Endodermal cell (in vitro differentiated cells): ENCODE measurements at places on chromosomes 3 and 15. TPM values are rescaled to one million over a fixed set of nuclear protein-coding genes. Genes with fewer than 3 reads are reported as not detected.

CCR4 gene
- total RNA-seq, result not detected in 2 replicates

GRCh38 chr3:84547971-84548970, 410.5 kb upstream of the CADM2 start:
- DNase-seq, result peak; percentile 89
- no peaks in the 10 kb centered on the region for H3K36me3 ChIP-seq
- H3K27ac ChIP-seq, result no peak overlapping the region
- no peaks in the 10 kb centered on the region for H3K4me1 ChIP-seq
- H3K27me3 ChIP-seq, result no peaks in the 10 kb centered on the region

GRCh38 chr3:10933021-10933420, 59.5 kb upstream of the SLC6A1 start:
- H3K4me3 ChIP-seq, result no peak overlapping the region
- H3K4me1 ChIP-seq, result peaks cover 3% of the 10 kb centered on the region
- no peaks in the 10 kb centered on the region for H3K27me3 ChIP-seq
- no peak for DNase-seq

- DNase-seq, result no peak
- H3K4me3 ChIP-seq, result no peak overlapping the region
- no peaks in the 10 kb centered on the region for H3K27me3 ChIP-seq
- H3K4me1 ChIP-seq, result no peaks in the 10 kb centered on the region
Observed at GRCh38 chr15:59333401-59334075, 39.1 kb downstream of the MYO1E start.

EMC7 gene
- 36.7 to 45.9 TPM (median 37.0 TPM) in 3 replicates for total RNA-seq

DNA sequence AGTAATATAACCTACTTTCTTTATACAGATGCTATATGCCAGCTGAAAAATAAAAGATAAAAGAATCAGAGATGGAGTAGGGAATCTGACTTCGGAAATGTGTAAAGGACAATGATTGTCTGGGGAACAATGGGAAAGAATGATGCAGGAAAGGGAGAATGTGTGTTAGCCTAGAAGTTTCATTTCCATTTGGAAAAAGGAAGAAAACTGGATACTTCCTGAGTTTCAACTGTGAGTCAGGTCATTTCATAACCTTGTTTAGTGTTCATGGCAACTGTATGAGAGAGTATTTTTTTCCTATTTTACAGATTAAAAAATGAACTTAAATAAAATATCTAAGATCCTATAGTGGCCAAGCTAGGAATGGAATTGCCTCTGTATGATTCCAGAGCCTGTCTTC, 261.3 kb upstream of the NECTIN3 start:
- no peak for DNase-seq
- H3K27ac ChIP-seq, result no peak overlapping the region
- H3K27me3 ChIP-seq, result no peaks in the 10 kb centered on the region

GRCh38 chr3:53103397-53104296, 26.6 kb downstream of the RFT1 start:
- peaks cover 13% of the 10 kb centered on the region for H3K36me3 ChIP-seq
- H3K4me3 ChIP-seq, result no peak overlapping the region
- DNase-seq, result no peak
- no peaks in the 10 kb centered on the region for H3K27me3 ChIP-seq
- H3K4me1 ChIP-seq, result no peaks in the 10 kb centered on the region

- no peak overlapping the region for H3K27ac ChIP-seq
- H3K27me3 ChIP-seq, result no peaks in the 10 kb centered on the region
- no peaks in the 10 kb centered on the region for H3K36me3 ChIP-seq
Observed at GRCh38 chr15:91472316-91472756, 372.3 kb downstream of the SV2B start.

DNA sequence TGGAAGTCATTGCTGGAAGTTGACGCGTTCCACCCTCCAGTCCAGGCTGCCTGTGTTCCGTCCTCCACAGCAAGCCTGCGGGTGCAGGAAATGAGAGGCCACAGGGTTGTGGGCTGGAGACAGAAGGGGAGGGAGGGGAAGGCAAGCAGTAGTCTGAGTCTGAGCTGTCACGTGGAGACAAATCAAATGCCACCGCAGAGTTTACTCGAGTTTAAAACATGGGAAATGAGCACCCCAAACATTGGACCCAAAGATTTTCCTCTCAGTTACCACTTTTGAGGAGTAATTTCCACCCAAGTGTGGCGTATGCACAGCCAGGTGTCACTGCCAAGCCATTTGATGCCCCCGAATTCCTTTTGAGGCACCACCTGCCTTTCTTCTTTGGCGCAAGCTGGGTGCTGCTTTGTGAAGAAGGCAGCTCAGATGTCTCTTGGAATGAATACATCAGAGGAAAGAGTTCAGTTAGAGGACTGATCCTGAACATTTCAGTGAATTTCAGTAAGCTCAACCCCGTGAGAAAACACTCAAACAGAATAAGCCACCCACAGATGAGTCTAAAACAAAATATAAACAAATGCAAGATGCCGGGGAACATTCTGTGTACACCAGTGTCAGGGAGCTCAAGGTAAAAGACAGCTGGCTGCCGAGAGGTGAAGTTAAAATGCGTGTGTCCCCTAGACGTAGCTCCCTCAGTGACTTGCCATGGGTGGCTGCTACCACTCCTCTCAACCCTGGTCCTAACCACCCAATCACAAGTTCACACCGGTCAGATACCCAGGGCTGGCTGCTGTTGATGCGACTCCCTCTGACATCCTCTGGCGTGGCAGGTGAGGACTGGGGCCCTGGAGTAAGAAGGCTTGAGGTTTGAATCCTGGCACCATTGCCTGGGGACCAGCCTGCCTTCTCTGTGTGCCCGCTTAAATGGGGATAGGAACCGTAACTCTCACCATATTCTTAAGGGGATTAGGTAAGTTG, 203.8 kb downstream of the UACA start:
- H3K4me3 ChIP-seq, result no peak overlapping the region
- DNase-seq, result peak; percentile 45
- H3K36me3 ChIP-seq, result no peaks in the 10 kb centered on the region

FHIT gene
- 5.4 and 6.8 TPM in 2 replicates for total RNA-seq

FGF12 gene
- total RNA-seq, result 22.9 and 23.6 TPM in 2 replicates
